ENCODE measurements at places on chromosomes 1 and 21.
A peak's percentile ranks its signal among the peaks of the same experiment; 100 is the strongest.

- no peak for DNase-seq
Observed at GRCh38 chr1:84190455-84190854, 46.4 kb downstream of the PRKACB start.

DNA sequence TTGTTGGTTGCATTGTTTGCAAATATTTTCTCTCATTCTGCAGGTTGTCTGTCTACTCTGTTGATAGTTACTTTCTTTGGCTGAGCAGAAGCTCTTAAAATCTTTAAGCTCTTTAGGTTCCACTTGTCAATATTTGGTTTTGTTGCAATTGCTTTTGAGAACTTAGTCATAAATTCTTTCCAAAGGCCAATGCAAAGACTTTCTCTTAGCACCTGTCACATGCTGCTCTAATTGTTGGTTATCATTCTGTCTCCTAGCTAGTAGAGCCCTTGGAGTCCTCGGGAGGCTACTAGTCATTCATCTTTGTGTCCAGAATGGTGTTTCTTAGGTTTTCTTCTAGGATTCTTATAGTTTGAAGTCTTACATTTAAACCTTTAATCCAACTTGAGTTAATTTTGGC lies 312.7 kb upstream of the PROX1 start:
- no peak for DNase-seq

GRCh38 chr1:6025269-6026094 lies 20.2 kb upstream of the KCNAB2 start:
- no peak for DNase-seq

DNA sequence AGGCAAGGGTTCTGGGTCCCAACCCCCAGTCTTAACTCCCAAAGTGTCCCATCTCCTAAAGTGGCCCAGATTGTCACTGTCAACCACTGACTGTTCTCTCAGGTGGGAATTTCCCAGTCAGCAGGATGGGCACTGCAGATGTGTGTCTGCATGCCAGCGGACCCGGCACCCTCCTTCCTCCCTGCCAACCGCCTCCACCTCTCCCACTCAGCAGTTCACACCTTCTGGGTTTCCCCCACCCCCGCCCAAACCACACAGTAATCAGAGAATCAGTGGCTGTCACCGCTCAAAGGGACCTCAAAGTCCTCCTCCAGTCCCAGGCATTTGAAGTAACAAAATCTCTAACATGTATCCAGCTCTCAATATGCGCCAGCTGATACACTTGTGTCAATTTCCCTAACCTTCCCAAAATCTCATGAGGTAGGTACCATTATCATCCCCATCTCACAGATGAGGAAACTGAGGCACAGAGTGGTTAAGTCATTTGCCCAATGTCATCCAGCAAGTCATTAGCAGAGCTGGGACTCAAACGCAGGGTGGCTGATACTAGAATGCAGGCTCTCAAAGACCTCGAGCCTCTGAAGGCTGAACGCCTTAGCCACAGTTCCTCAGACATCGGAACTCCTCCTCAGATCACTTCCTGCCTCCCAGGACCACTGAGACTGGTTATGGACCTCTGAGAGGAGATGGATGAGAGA lies 4.8 kb downstream of the RUNX3 start:
- no peak for DNase-seq

- DNase-seq: no peak
Observed at GRCh38 chr1:22584001-22584562, 20.8 kb downstream of the EPHA8 start.

- DNase-seq: no peak
Observed at GRCh38 chr1:228371741-228372182, 34.9 kb downstream of the TRIM11 start.

DNA sequence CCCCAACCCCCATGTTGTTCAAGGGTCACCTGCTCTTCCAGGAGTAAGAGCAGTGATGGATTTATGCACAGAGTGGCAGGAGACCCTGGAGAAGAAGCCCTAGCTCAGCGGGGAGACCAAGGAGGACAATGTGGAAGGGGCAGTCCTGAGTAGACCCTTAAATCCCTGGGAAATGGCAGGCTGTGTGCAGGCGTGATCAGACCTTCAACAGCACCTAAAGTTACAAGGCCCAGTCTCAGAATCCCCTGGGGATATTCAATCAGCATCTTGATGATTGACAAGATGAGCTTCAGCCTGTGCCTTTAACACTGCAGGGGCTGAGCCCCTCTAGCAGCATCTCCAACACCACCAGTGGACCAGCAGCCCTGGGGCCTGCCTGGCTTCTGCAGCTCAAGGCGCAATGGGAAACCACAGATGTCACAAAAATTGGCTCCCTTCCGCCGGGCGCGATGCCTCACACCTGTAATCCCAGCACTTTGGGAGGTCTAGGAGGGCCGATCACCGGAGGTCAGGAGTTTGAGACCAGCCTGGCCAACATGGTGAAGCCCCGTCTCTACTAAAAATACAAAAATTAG lies 60.4 kb downstream of the IRF2BP2 start:
- DNase-seq: no peak

- DNase-seq: no peak
Observed at GRCh38 chr1:9792156-9793042, 31.4 kb downstream of the CLSTN1 start.

DNA sequence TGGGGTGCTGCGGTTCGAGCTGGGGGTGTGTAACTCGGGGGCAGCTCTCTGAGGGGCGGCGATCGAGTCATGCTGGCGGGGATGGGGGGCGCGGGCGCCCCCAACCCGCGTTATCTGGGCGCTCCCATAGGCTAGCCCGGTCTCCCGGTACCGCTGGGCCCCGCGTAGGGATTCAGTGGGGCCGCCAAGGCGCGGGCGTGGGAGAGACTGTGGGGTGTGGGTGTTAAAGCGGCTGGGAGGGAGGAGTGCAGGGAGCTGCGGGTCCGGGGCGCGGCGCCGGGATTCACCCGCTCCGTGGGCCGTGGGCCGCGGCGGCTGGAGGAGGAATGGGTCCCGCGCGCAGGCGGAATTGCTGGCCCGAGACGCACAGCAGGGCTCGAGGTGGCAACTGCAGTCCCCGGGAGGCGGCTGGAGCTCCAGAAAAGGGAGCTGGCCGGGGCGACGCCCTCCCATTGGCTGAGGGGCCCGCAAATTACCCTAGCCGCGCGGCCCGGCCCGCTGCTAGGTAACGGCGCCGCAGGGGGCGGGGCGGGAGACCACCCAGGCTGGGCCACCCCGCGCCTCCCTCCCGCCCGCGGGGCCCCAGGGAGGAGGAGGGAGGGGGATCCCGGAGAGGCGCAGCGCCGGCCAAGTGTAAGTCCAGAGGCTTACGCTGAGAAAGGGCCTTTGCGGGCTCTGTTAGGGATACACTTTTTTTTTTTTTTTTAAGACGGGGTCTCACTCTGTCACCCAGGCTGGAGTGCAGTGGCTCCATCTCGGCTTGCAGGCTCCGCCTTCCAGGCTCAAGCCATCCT lies at the start of gene PTCH2:
Gene PTCH2 (minus strand): TSS at position 392 of the 794 bp plus-strand sequence. CDS start 321 bp downstream, at position 71.
- DNase-seq: no peak

GRCh38 chr1:17717594-17718535 lies 37.3 kb upstream of the ACTL8 start:
- DNase-seq: no peak

DNA sequence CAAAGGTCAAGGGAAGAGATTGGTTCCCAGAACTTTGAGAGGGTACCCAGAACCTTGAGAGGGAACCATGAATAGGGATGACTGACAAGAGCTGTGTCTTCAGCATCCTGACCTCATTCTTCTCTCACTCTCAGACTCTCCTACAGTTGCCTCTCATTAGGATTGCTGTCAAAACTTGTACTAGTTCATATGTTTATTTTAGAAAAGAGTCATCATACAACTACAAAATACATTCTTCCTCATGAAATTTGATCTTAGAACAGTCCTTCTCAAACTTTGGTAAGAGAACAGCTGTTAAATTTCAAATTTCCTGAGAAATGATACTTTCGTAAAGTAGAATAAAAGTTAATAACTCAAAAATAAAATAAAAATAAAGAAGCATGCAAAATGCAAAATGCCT lies 161.4 kb upstream of the ZRANB2 start:
- DNase-seq: no peak

GRCh38 chr1:37621326-37621870 lies 13.3 kb downstream of the RSPO1 start:
- DNase-seq: no peak

- peak; percentile 4 for DNase-seq
Observed at GRCh38 chr1:186829686-186830587, 1.2 kb downstream of the PLA2G4A start.

DNA sequence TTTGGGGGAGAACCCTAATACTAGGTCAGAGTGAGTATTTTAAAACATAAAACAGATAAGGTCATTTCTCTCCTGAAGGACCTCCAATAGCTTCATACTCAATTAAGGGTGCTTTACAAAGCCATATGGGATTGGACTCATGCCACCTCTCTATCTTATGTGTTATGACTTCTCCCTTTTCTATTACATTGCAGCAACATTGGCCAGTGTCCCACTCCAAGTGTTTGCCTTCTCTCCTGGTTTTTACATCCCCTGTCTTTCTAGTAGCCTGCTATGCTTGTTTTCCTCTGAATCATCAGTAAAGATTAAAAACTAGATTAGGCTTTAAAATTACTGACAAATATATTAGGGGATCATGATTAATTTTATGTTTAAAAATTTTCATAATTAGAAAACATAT lies 66.6 kb downstream of the SCMH1 start:
- DNase-seq: no peak

DNA sequence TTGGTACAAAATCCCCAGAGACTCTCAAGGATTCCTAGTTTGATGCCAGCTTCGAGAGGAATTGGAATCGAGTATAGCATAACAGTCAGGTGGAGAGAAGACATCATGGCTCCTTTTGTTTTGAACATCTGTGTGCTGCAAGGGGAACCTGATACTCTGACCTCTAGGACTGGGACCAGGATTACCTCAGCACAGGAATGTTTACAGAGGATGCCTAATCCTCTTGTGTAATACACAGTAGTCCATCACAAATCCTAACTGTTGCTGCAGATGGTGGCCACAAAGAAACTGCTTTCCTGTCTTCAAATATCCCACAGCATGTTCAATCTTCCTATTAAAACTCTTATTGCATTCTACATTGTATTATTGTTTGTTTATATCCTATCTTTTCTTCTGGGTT lies 111.8 kb upstream of the PRMT6 start:
- no peak for DNase-seq

GRCh38 chr1:43545695-43546387 lies 15.2 kb downstream of the PTPRF start:
- DNase-seq: peak; percentile 27

DNA sequence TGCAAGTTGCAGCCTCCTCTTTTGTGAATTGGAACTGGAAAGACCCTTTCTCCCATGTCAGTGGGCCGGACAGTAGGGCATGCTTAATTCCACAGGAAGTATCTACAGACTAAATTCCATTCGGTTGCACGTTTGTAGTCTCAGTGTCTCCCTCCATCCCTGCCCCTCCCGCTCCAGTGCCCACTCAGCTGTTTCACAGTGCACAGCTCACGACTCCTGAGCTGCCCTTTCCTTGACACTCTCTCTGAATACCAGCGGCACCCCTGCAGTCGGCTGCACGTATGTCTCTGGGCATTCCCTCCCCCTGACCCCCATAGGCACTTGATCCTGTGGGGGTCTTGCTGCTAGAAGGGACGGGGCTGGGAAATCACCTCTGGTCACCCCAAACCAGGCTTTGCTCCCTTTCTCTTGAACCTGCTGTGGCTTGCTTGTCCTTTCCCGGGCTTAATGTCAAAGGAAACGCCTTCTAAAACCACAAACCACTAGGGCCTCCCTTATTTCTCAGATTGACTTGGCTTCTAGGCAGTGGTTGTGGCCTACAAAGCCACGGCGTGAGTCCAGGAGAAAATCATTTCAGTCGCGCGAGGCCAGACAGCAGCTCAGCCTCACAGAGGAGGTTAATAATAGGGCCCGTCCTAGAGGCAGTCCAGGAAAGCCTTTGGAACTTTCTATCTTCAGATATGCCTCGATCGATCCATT lies 365.3 kb upstream of the PROX1 start:
- no peak for DNase-seq

DNA sequence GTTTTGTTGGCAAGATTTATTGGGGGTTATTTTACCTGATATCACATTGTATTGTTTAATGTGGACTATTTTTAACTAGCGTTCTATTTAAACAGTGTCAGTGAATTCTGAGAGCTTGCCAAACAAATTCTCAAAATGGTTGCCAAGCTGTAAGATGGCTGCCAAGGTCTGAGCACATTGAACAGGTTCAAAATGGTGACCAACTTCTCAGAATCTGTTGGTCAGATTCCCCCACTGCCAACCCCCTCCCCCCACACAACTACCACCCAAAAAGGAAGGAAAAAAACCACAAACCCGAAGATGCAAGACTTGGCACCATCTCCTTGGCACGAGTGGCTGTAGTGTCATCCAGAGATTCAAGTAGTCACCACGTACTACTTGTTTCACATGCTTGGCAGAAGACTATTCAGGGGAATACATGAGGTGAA lies 159.1 kb downstream of the NFIA start:
- no peak for DNase-seq

GRCh38 chr21:20306836-20307235 lies 691.4 kb upstream of the NCAM2 start:
- DNase-seq: no peak

GRCh38 chr1:87249803-87250202 lies 78.9 kb upstream of the LMO4 start:
- no peak for DNase-seq

DNA sequence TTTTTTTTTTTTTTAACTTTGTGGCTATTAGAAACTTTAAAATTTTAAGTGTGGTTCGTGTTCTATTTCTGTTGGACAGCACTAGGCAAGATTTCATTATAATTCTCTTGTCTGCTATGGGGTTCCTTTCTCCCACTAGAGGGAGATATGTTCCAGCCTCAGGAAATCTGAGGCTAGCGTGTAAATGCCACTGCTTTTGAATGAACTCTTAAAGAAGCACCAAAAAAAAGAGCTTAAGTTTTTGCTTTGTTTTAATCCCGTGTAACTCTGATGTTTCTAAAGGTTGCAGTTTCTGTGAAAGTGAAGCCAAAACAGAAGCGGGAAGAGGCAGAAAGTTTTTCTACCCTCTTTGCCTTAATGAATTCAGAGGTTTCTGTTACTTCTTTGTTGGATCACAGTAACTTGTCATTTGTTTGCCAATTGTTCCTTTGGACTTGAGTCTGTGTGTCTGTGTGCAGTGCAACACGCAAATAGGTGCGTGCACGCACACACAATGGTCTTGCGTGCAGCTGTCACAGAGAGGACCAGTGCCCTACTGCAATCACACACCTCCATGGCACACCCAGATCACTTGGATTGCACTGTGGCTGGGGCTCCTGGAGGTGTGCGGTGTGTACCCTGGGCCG lies 32.3 kb downstream of the HHAT start:
- no peak for DNase-seq

DNA sequence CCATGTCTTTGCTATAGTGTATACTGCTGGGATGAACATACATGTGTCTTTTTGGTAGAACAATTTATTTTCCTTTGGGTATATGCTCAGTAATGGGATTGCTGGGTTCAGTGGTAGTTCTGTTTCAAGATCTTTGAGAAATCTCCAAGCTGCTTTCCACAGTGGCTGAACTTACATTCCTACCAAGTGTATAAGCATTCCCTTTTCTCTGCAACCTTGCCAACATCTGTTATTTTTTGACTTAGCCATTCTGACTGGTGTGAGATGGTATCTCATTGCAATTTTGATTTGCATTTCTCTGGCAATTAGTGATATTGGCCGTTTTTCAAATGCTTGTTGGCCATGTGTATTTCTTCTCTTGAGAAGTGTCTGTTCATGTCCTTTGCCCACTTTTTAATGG lies 37.5 kb upstream of the ANGPTL1 start:
- no peak for DNase-seq

Measured in hematopoietic multipotent progenitor cell treated with erythropoietin and hydrocortisone succinate and interleukin-3 and kit ligand, for 15 days (in vitro differentiated cells).